ENCODE measurements at places on chromosomes 5 and 9.

- DNase-seq = no peak
These were observed 203.3 kb upstream of the CDH9 start for GRCh38 chr5:27241564-27242257.

GRCh38 chr5:17216974-17217492, 398 bp upstream of the BASP1 start:
- peak; percentile 81 for DNase-seq

- DNase-seq = no peak
These were observed 7.7 kb downstream of the HNRNPK start for GRCh38 chr9:83972286-83972685.

DNA sequence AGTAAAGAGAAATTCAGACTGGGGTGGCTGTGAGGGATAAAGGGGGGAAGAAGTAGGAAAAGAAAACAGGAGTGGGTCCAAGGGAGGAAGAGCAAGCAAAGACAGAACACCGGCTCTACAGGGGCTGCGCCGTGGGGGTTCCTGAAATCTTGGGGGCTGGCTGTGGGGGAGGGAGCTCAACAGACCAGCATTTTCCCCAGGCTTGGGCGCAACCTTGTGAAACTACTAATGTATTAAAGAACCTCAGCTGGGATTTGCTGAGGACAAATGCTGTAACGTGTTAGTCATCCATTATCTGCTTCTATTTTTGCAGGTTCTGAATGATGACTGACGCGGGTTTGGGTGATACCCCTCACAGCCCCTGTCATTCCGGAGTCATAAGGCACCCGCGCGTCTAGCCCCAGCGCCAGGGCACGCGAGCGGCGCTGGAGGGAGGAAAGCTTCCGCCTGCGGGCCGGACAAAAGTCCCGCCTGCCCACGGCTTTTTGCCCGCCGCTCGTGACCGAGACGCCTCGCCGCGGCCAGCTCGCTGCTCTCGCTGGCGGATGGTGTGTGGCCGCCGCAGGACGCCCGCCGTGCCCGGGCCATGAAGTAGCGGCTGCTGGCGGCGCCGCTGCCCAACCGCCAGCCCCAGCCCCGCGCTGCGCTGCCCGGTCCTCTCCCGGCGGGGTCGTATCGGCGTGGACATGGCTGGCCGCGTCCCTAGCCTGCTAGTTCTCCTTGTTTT, 110.6 kb downstream of the PAM start:
- DNase-seq = peak; percentile 67

- no peak for DNase-seq
These were observed 11.9 kb downstream of the LCN1 start for GRCh38 chr9:135533113-135533512.

- no peak for DNase-seq
These were observed 100.4 kb upstream of the LARP1 start for GRCh38 chr5:154654486-154655371.

Measured in NCI-H345 (cell line).